ENCODE measurements at places on chromosomes 6 and 20.

- DNase-seq = no peak
Measured at GRCh38 chr6:55184782-55185530, 10.6 kb downstream of the HCRTR2 start.

- peak; percentile 68 for DNase-seq
Measured at GRCh38 chr20:32560989-32561830, 23.9 kb downstream of the NOL4L start.

DNA sequence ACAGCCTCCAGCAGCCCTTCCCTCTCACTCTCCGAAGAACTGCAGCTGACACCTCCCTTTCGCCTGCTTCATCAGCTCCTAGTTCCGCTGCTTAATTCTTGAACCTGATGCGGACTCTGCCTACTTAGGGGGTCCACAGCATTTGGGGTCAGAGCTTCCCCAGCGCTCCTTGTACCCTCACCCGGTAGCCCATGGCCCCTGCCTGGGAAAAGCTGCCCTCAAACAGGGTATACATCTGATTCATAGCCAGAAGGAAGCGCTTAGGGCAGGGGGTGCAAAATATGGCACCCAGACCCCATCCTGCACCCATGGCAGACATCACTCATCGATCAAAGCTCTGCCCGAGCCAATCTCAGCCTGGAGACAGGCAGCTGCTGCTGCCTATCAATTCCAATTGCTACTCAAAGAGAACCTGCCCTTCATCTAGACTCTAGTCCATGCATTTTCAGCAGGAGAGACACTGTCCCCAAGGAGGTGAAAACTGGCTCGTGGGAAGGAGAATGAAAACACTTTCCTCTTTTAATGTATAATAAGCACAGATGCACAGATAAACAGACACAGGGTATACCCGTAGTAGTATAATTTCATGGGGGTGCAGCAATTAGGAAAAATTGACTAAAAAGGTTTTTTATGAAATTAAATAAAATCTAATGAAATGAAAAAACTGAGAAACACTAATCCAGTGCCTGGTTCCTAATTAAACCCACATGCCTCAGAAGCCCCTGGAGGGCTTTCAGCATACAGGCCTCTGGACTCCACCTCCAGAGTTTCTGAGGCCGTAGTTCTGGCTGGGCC lies 194.8 kb downstream of the PREX1 start:
- no peak for DNase-seq

DNA sequence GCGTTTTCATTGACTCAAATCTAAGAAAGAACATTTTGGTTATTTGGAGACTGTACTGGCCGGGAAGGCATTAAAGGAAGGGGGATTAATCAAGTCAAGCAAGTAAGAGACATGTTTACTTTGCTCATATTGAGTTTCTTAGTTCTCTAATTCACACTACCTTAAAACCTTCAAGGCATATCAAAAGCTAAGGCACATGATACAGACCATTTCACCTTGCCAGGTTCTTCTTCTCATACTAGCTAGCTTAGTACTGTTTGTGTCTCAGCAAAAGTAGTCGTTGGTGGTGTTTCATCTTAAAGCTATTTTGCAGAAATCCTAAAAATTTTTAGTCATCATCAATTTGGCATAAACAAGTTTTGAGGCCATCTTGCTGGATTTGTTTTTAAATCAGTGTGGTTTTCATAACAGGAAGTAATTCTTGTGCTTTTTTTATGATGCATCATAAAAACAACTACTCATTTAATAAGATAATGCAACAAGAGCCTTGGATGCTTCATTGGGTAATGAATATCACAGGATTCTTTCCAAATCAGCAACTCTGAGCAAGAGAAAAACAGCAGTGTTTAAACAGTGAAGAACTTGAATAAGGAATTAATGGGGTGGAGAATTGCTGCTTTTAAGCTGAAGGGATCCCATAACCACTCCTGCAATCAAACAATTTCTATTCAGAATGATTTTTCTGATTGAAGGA lies 425.3 kb downstream of the EPM2A start:
- no peak for DNase-seq

Data from activated CD8-positive, alpha-beta memory T cell treated with anti-CD3 and anti-CD28 coated beads, Interleukin-2, amount 50 U/mL, for 48 hours (primary cell).